GM12878 (cell line): ENCODE measurements at places on chromosomes 13 and 19. TPM values are rescaled to one million over a fixed set of nuclear protein-coding genes. Genes with fewer than 3 reads are reported as not detected.

GRCh38 chr19:8391198-8392016 lies 1.2 kb downstream of the RAB11B start:
- peak overlapping the region; percentile 40; the same call in 1 of the 2 replicates for H3K4me3 ChIP-seq
- H3K27ac ChIP-seq: 0 out of 2 replicates have a peak overlapping the region, but pooled peaks have one; percentile 11
- no peaks in the 10 kb centered on the region for H3K27me3 ChIP-seq

DNA sequence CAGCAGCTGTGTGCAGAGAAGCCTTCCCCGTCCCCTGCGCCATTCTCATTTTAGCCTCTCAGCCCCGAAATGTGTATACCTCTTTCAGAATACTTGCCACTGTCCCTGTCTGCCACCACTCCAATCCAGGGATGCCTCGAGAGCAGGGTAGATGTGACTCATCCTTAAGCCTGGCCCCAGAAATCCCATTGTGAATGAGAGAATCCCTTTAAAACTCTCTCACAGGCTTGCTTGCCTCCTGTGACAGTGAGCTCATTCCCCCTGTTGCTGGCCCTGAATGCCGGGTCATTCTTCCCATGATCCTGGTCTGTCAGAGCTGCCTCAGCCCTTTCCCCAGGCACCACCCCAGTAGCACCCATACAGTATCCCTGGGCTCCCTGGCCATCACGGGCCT lies 9.6 kb downstream of the AP2A1 start:
- H3K27me3 ChIP-seq: no peaks in the 10 kb centered on the region
- H3K4me1 ChIP-seq: peaks cover 11% of the 10 kb centered on the region
- no peak overlapping the region for H3K4me3 ChIP-seq
- no peak overlapping the region for H3K27ac ChIP-seq

DNA sequence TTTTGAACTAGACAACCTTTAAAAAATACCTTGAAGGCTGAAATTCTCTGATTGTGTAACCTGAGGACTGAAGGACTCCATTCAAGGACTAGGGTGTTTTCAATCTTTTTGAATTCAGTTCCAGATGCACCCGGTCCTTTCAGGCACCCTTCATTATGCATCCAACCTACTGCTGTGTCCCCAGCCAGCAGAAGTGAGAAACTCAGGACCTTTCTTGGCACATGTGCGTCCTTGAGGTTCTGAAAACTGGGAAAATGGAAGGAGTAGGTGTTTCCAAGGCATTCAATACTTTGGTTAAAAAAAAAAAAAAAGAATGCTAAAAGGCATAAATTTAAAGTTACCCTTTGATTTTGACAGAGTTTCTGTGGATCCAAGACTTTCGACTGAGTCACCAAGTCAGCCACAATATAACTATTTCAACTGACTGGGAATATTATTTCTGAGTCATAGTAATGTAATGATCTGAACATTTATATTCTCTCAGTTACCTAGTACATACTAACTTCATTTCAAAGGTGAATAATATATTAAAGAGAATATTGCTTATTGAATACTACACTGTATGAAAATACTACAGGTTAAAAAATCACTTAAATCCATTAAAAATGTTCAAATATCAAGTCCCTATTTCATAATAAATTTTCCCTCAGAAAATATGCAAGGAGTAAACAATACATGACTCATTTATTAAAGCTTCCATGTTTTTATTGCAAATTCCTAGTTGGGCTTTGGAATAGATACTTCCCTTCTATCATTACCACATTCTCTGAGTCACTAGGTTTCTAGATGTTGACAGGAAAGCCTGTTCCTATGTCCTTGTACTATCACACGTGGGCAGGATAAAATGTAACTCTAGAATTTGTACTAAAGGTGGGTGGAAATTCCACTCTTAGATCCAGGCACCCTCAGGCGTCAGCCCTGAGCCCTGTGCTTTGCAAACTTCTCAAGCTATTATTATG lies 2.4 kb upstream of the ITGBL1 start:
- no peaks in the 10 kb centered on the region; the same call in 1 of the 2 replicates for H3K27me3 ChIP-seq
- DNase-seq: no peak
- no peaks in the 10 kb centered on the region for H3K36me3 ChIP-seq
- H3K4me1 ChIP-seq: no peaks in the 10 kb centered on the region
- no peak overlapping the region for H3K27ac ChIP-seq

- no peak for DNase-seq
- H3K36me3 ChIP-seq: no peaks in the 10 kb centered on the region
- peaks cover 11% of the 10 kb centered on the region for H3K4me1 ChIP-seq
- H3K27ac ChIP-seq: no peak overlapping the region
- H3K4me3 ChIP-seq: no peak overlapping the region
Measured at GRCh38 chr19:33238481-33239149, 13.0 kb upstream of the SLC7A10 start.

DNA sequence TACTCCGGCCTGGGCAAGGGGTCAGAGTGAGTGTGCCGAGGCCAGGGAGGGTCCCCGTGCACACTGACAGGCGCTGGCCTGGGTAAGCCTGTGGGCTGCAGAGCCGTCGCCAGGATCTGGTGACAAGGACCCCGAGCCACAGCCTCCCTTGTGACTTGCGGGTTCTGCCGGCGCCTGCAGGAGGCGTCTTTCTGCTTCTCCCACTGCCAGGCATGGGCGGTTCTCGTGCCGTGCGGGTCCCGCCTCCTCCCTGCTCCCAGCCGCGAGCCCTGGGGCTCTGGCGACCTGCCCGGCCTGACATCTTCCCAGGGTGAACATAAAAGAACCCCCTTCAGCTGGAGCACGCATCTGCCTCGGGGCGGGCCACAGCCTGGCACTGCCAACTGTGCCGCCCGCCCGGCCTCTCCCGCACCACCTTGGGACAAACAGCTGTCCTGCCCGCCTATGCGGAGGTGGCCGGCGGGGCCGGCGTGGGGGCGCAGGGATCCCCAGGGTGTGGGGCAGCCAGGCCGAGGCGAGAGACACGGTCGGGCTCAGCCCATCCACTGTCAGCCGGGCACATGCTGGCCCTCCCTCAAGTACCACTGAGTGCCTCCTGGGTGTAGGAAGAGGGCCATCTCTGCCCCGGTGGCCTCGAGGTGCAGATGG lies 1.5 kb upstream of the HCN2 start:
- no peaks in the 10 kb centered on the region for H3K4me1 ChIP-seq
- DNase-seq: no peak
- H3K36me3 ChIP-seq: no peaks in the 10 kb centered on the region
- peaks cover 4% of the 10 kb centered on the region for H3K27me3 ChIP-seq
- H3K4me3 ChIP-seq: no peak overlapping the region

CEACAM21 gene
- total RNA-seq: 13.5 and 13.6 TPM in 2 replicates

DNA sequence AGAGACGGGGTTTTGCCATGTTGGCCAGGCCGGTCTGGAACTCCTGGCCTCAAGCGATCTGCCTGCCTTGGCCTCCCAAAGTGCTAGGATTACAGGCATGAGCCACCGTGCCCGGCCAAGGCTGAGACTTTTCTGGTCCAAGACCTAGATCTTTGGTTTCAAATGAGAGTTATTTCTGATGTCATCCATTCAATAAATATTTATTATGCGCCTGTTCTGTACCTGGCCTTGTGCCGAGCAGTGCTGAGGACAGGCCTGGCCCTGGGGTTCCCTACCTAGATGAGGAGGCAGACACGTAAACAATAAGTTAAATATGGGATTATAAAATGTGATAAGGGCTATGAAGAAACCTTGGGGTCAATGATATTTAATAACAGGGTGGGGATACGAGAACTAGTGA lies 4.5 kb downstream of the RELB start:
- peaks cover 16% of the 10 kb centered on the region; the same call in 1 of the 2 replicates for H3K36me3 ChIP-seq
- H3K4me3 ChIP-seq: no peak overlapping the region
- no peak overlapping the region for H3K27ac ChIP-seq
- no peaks in the 10 kb centered on the region for H3K27me3 ChIP-seq

PTGIR gene
- 14.7 and 17.9 TPM in 2 replicates for total RNA-seq
